ENCODE measurements at places on chromosomes 6 and 20.

GRCh38 chr6:26141378-26141904 is 54.2 kb downstream of the HFE start:
- DNase-seq, result no peak

GRCh38 chr6:34172961-34173775 is 27.3 kb upstream of the GRM4 start:
- no peak for DNase-seq

GRCh38 chr20:45857882-45858216 is 435 bp downstream of the ZSWIM3 start:
- peak; percentile 76 for DNase-seq

DNA sequence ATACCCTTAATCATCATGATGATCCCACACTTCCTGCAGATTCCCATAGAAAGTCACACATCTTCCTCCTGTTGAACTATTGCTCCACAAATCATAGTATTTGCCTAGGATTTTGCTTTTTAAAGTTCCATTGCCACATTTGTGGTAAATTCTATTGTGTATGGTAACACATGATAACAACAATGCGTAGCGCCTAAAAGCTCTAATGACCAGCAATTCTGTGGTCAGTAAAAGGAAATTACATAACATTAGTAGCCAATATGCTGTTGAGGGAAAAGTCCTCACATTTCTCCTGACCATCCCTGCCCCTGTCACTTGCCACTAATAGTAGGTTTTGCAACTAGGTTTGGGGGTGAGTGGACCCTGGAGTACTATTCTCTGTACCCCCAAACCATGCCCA is 31.8 kb upstream of the PDE7B start:
- DNase-seq, result no peak

DNA sequence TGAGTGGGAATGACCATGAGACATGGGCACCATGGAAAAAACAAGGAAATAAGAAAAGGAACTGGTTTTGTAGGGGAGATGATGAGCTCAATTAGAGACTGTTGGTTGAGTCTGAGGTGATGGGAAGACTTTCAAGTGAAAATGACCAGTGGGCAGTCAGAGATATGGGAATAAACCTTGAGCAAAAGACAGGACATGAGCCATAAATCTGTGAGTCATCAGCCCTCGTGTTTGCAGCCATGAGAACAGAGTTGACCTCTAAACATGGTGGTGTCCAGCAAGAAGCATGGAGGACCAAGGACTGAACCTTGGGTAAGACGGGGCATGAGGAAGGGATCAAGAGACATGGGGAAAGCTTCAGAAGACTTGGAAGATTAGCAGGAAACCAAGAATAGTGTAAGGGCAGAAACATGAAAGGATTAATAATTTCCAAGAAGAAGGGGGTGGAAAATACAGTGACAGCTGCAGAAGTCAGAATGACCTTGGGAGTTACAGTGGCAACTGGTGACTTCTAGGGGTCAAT is 280.6 kb upstream of the PRDM1 start:
- no peak for DNase-seq

DNA sequence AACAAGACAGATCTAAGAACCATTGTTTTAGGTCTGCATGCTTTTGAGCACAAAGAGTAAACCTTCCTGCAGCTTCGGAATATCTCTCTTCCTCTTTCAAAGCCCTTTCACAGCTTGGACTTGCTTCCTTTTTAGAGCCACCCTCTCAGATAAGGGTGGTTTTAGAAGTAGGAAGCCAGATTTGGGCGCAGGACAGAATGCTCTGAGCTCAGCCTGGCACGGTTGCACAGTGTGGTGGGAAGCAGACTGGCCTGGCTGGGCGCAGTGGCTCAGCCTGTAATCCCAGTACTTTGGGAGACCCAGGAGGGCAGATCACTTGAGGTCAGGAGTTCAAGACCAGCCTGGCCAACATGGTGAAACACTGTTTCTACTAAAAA is 35.6 kb upstream of the PNRC1 start:
- DNase-seq, result no peak

GRCh38 chr6:36514554-36515456 is 32.5 kb downstream of the STK38 start:
- DNase-seq, result no peak

DNA sequence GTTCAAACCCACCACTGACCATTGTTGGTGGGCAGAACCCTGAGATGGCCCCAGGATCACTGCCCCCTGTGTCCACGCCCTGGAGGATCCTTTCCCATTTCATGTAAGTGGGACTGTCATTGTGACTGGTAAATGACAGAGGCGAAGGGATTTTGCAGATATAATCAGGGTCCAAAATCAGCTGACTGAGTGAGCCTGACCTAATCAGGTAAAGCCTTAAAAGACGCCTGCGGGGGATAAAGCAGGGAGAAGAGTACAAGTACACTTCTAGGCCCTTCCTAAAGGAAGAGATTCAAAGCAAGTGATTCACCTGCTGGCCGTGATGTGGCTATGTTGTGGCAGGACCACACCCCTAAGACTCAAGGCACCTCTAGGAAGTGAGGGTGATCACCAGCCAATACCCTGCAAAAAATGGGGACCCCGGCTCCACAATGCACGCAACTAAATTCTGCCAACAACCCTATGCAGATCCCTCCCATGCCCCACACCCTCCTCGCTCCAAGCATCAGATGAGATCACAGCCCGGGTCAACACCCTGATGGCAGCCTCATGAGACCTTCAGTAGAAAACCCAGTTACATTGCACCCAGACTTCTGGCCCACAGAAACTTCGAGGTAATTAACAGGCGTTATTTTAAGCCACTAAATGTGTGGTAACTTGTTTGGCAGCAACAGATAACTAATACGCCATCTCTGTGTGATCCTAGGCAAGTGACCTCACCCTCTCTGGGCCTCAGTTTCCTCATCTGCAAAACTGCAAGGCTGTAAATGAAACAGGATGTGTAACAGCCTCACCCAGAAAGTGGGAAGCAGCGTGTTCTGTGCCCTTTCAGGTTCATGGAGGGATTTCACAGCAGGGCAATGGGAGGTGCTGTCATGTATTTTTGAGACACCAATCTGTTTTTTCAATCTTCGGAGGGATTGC is 11.3 kb downstream of the PREX1 start:
- no peak for DNase-seq

DNA sequence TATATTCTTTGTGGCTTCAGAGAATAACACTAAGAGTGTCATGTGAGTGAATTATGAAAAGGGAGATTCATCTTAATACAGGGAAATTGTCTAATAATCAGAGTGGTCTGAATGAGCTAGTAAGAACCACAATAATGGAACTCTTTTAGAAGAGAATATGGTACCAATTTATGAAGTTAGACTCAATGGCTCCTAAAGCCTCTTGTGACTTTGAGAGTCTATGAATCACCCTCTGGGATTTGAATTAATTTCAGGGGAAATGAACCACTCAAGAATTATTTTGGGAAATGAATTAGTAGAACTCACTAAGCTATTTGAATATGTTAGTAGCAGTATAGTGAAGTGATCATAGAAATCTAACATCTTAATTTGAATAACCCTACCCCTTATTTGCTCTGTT is 14.3 kb downstream of the PCMT1 start:
- DNase-seq, result no peak

- DNase-seq, result no peak
These were observed 156.6 kb upstream of the AFDN start for GRCh38 chr6:167669870-167670802.

GRCh38 chr6:141705431-141705830 is 427.3 kb upstream of the GJE1 start:
- DNase-seq, result no peak

DNA sequence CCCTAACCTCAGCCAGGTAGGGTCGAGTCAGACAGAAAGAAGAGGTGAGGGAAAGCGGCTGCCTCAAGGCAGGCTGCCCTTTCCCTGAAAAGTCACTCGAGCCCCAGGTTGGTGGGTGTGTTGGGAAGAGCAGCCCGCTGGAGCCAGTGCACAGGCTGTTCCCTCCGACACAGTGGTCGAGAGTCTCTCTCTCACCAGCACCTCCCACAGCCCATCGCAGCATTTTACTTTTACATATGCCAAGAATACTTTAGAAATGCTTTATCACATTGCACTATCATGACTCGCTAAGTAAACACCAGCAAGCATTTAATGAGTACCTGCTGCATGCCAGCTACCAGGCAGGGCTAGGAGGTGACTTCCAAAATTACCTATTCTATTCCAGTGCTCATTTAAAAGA is 1.7 kb downstream of the PRPH2 start:
- no peak for DNase-seq

- DNase-seq, result no peak
These were observed 16.9 kb downstream of the SERINC1 start for GRCh38 chr6:122454673-122455072.

DNA sequence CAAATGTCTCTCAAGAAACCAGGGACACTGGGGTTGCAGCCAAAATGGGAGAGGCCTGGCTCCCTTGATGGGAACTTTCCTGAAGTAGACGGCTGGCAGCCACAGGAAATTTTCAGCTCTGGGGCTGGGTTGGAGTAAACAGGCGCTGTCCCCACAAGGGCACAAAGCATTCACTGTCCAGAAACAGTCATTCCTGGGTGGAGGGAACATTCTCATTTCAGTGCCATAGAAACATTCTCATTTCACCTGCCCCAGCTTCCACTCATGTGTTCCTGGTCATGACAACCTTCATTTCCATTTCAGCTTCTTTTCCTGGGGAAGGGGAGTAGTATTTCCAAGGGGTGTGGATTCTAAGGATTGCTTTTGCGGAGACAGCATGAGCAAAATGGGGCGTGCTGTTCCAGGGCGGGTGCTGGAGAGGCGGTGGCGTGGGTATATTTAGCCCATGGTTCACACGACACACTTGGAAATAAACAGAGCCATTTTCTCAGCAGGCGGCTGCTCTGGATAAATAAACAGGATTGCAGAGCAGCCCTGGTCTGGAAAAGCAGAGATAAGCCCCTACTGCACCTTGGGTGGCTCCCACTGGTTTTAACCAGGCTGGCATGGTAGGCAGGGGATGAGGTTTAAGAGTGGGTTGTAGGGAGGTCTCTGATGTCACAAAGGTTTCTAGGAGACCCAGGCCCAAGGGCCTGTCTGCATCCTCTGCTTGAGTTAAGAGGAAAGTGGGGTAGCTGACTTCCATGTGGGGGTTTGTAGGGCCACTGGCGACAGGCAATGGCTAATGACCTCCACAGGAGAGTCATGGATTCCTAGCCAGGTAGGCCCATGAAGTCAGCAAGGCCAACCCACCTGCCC is 32.9 kb downstream of the COX4I2 start:
- DNase-seq, result no peak

DNA sequence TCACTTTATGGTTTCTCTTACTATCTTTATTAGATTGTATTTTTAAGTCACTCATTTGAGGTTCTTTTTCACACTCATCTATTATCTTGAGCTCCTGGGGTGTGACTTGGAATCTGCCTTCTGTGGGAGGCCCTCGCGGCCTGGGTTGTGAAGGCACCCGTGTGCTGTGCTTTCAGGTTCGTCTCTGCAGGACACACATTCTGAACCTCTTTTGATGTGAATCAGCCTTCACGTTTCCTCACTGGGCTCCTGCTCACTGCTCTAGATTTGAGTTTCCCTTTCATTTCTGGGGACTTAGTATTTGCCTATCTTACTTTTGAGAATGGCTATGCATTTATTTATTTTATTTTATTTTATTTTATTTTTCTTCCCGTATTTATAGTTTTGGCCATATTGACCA is 97.8 kb downstream of the PACRG start:
- no peak for DNase-seq

DNA sequence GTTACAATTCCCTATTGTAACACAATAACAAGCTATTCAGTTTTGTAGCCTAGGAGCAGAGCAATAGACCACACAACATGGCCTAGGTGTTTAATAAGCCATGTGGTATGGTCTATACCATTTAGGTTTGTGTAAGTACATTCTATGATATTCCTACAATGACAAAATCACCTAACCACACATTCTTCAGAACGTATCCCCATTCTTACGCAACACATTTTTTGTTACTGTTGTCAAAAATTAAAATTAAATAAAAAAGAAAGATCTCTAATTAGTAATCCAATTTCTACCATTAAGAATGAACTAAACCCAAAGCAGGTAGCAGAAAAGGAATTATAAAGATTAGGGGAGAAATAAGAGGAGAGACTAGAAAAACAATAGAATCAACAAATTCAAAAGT is 44.0 kb downstream of the RANBP9 start:
- DNase-seq, result no peak

GRCh38 chr6:97437087-97437486 is 154.1 kb upstream of the MMS22L start:
- peak; percentile 77 for DNase-seq

DNA sequence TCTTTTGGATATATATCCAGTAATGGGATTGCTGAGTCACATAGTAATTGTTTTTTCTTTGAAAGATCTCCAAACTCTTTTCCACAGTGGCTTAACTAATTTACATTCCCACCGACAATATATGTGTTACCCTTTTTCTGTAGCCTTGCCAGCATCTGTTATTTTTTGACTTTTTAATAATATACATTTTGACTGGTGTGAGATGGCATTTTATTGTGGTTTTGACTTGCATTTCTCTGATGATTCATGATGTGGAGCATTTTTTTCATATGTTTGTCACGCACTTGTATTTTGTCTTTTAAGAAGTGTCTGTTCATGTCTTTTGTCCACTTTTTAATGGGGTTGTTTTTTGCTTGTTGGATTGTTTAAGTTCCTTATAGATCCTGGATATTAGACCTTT is 58.9 kb upstream of the OPRM1 start:
- DNase-seq, result no peak

GRCh38 chr6:150617062-150617461 is 17.4 kb downstream of the PLEKHG1 start:
- no peak for DNase-seq

GRCh38 chr6:92777146-92777740 is 642.1 kb downstream of the EPHA7 start:
- DNase-seq, result peak; percentile 82

DNA sequence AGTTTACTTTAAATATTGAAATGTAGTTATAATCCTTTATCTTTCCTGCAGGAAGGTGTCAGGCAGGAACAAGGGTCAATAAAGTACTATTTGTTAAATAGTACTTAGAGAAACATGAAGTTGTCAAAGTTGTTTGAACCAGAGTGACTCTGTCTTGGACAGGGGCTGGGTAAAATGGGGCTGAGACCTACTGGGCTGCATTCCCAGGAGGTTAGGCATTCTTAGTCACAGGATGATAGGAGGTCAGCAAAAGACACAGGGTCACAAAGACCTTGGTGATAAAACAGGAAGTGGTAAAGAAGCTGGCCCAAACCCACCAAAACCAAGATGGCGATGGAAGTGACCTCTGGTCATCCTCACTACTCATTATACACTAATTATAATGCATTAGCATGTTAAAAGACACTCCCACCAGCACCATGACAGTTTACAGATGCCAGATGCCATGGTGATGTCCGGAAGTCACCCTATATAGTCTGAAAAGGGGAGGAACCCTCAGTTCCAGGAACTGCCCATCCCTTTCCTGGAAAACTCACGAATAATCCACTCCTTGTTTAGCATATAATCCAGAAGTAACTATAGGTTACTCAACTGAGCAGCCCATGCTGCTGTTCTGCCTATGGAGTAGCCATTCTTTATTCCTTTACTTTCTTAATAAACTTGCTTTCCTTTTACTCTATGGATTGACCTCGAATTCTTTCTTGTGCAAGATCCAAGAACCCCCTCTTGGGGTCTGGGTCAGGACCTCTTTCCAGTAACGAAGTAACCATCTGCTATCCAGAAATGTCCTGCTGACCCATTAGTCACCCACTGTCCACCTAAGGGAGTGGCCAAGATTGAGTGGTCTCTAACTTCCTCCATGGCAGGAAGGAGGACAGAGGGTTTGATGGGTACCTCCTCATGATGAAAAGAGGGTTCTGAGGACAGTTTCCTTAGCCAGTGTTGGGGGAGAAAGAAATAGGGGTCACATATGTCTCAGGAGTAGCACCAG is 19.6 kb downstream of the SLC22A2 start:
- no peak for DNase-seq

- no peak for DNase-seq
These were observed 88.3 kb downstream of the SH3BGRL2 start for GRCh38 chr6:79719248-79719960.

- no peak for DNase-seq
These were observed 6.7 kb downstream of the CCR6 start for GRCh38 chr6:167129562-167129961.

Data from GM23338 (cell line).